ENCODE measurements at places on chromosomes 12 and 14. TPM values are rescaled to one million over a fixed set of nuclear protein-coding genes. Genes with fewer than 3 reads are reported as not detected.

The CAMKK2 gene
- 37.0 TPM for total RNA-seq

The ACVRL1 gene
- total RNA-seq: 69.3 TPM

The PLBD2 gene
- total RNA-seq: 42.2 TPM

The RHNO1 gene
- 5.5 TPM for total RNA-seq

The TAMALIN gene
- total RNA-seq: 32.4 TPM

The PPP1R1A gene
- total RNA-seq: 132 TPM

The RTN1 gene
- total RNA-seq: 12.0 TPM

The IL26 gene
- not detected for total RNA-seq

The SNAPC1 gene
- 4.9 TPM for total RNA-seq

The LDHB gene
- total RNA-seq: 259 TPM

The SDR39U1 gene
- 28.8 TPM for total RNA-seq

The TMPRSS12 gene
- total RNA-seq: not detected

The PTPRR gene
- total RNA-seq: 0.24 TPM

The POTEM gene
- not detected for total RNA-seq

The NANOG gene
- total RNA-seq: 0.63 TPM
